ENCODE measurements at places on chromosomes 12 and 14. TPM values are rescaled to one million over a fixed set of nuclear protein-coding genes. Genes with fewer than 3 reads are reported as not detected.

Gene OTUB2
- 10.3 TPM for total RNA-seq

Gene AQP2
- total RNA-seq = not detected

Gene ASPG
- total RNA-seq = 12.2 TPM

Gene CLBA1
- 7.6 TPM for total RNA-seq

Gene SLCO1A2
- not detected for total RNA-seq

Gene OTX2
- not detected for total RNA-seq

Gene LBHD2
- total RNA-seq = not detected

Gene MIP
- not detected for total RNA-seq

Gene HOXC9
- total RNA-seq = not detected

Gene AKAP3
- 1.5 TPM for total RNA-seq

Gene ALG10
- total RNA-seq = 5.1 TPM

Data from esophagus squamous epithelium (tissue), 5 donors.